ENCODE measurements at places on chromosomes 7 and 10.

- DNase-seq = peak; percentile 52
These were observed 91.3 kb upstream of the ANK3 start for GRCh38 chr10:60480865-60481563.

DNA sequence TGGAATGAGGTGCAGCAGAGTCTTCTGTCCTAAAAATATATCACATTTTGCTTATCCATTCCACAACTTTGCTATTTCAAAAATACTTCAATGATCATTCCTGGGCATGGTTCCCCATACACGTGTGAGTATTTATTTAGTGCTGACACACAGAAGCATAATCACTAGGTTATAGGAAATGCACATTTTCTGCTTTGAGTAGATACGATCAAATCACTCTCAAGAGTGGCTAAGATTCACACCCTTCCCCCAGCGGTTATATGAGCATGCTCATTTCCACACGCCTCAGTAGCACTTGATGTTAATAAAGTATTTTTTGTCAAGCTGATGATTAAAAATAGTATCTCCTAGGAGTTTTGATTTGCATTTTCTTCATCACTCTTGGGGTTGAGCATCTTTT, 93.5 kb upstream of the LRRC4 start:
- no peak for DNase-seq

GRCh38 chr7:68158686-68159295, 1162.2 kb downstream of the TYW1 start:
- DNase-seq = no peak

DNA sequence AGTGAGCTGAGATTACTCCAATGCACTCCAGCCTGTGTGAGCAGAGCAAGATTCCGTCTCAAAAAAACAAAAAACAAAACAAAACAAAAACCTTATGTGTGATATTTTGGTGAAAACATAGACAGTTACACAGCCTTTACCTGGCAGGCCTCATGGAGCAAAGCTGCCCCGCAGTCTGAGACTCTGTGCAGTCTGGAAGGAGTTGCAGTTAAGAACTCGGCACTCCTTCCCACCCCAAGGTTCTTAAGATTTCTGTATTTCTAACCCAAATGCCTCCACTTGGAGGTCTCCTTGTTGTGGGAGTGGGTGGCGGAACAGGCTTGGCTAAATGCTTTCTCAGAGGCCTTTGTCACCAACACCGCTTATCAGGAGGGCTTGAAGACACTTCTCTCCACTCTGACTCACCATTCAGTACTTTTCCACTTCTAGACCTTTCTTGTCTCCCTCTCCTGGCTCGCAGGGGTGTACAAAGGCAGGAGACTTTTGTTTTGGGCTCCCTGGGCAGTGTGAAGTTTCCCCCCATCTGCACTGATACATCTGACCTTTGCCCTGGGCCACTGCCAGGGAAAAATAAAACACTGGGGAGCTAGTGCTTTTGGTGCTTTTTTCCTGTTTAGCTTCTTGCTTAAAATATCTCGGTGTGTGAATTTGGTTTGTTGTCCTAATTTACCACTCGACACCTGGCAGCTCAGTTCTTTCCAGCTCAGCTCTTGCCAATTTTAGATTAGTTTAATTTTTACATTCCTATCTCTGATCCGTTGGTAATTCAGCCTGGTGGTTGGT, 51.3 kb upstream of the MAGI2 start:
- no peak for DNase-seq

DNA sequence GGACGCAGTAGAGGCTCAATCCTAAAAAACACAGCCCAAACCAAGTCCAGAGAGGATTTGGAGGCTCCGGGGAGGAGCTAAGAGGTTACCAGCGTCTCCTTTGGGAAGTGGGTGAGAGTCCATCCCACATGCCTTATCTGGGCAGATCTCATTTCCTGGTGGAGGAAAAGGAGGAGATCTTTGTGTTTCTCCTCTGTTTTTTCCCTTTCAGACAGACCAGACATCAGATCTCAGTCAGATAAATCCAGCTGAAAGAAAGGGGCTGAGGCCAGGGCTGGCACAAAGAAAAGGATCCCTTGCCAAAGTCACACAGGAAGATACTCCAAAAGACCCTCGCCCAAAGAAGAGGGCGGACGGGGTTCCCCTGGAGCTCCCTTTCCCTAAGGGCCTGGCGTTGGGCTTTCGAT, 58.3 kb upstream of the COMTD1 start:
- no peak for DNase-seq

DNA sequence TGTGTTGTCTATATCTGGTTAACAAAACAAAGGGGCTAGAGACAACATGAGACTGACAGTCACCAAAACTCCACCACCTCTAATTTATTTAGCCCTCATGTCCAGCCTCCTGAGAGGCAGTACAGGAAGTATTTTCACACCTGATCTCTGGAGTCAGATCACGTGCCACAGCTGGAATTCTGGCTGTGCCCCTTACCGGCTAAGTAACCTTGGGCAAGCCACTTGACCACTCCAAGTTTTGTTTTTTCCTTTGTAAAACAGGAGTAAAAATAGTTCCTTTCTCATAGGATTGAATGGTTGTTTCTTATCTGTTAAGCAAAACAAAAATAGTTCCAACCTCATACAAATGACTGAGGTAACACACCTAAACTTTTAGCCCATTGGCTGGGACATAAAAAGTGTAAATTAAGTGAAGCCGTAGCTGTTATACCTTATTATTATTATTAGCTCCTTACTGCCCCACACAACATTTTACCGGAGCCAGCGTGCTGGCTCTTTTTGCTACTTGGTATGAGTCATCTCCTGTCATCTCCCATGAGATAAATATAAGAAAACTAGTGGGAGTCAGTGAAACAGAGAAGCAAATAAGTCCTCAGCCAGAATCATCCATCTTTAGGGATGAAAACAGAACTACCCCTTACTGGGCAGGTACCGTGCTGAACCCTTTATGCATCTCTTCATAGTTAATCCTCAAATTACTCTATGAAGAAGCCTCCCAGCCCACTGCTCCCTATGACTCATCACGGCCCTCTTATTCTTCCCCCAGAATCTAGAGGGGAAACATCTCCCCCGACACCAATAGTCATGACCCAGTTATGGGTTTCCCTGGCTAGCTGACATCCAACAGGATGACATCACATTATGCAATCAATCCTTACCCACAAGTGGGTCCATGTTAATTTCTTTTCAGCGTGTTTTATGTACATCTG, 44.9 kb downstream of the PPP1R3C start:
- DNase-seq = peak; percentile 47

GRCh38 chr7:138008588-138009349, 6.9 kb upstream of the CREB3L2 start:
- DNase-seq = peak; percentile 41

DNA sequence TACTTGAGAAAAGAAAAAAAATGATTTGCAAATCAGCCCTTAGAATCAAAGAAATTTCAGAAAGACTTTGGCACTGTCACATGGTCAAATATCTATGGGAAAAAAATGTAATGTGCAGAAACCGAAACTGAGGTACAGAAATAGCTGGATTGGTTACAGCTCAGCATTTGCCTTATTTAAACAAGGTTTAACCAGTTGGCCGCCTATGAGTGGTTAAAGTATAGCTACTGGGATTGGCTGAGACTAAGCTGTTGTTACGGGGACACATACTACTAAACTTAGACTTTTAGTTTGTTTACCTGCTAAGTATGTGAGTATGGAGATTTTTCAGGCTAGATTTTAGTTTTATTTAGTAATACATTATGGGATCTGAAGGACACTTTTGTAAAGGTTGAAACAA, 38.6 kb downstream of the SFTPD start:
- DNase-seq = no peak

DNA sequence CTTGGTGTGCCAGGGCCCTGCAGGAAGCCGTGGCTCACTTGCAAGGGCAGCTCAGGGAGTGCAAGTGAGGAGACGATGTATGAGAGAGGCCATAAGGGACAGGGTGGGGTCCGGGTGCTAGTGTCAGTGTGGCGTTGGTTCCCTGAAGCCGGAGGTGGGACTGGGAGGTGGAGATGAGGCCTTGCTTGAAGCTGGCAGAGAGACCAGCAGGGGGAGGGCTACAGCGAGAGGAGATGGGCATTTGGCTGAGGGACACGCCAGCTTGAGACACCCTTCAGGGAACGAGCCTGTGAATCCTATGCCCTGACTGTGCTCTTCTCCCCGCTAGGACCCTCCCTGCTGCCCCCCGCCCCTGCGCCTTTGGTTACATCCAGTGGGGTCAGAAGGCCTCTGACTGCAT, 529.1 kb downstream of the TCERG1L start:
- DNase-seq = no peak

- peak; percentile 21 for DNase-seq
These were observed 593 bp upstream of the ADRA2A start for GRCh38 chr10:111076191-111076681.

- DNase-seq = no peak
These were observed 12.0 kb downstream of the GET4 start for GRCh38 chr7:888081-889024.

GRCh38 chr10:69007260-69007659, 18.7 kb downstream of the KIFBP start:
- no peak for DNase-seq

- no peak for DNase-seq
These were observed 25.6 kb downstream of the KIFBP start for GRCh38 chr10:69014171-69014570.

- DNase-seq = peak; percentile 84
These were observed 108.0 kb downstream of the GRK5 start for GRCh38 chr10:119315128-119316001.

DNA sequence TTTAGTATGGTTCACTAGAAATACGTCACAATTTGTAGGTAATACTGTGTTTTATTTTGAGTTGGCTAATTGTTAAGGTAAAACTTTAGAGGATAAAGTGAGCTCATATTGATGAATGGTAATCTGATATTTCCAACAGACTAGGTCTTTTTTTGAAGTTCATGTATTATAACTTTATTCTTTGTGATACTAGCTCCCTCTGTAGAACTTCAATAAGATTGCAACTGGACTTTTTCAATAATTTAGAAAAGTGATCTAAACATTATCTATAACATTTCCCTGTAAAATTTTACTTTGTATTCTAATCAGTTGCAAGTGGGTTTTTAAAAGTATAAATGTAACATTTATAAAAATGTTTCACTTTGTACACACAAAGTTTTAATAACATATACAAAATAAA, 83.5 kb downstream of the ADK start:
- no peak for DNase-seq

- no peak for DNase-seq
These were observed 64.6 kb upstream of the FZD1 start for GRCh38 chr7:91199601-91200000.

GRCh38 chr7:8338206-8338605, 76.2 kb upstream of the ICA1 start:
- DNase-seq = no peak

DNA sequence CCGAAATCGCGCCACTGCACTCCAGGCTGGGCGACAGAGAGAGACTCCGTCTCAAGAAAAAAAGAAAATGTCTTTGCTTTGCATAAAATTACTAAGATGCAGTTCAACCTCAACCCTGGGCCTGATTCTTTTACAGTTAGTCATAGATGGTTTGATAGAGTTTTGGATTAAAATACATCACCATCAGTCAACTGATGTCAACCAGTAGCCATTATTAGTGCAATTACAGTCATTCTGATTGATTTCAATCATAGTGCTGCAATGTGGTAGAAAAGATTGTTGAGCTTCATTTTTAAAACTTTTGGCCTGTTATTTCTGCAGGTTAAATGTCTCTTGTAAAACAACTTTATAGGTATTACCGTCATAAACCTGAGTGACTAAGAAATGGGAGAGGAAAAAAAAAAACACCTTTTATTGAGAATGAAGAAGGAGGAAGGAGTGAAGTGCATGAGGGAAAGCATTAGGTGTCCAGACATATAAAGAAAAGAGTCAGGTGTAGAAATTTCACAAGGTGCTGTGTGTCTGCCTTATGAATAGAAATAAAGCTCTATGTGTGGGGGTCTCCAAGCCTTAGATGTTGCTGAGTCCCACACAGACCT, 150.6 kb downstream of the TRIL start:
- no peak for DNase-seq

DNA sequence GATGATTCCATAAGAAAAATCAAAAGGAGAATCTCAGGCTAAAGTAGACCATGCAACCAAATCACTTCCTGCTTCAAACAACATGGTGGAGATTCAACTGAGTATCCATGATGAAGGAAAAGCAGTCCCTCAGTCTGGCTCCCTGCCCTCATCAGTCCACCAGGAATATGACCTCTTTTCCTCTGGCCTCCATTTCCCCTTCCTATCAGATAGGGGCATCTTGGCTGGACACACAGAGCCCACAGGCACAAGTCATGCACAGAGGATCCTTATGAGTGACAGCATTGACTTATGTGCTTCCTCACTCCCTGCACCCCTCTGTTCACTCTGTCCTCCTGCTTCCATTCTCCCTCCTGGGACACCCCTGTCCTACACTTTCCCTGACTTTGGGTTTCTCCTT, 16.8 kb downstream of the PIP start:
- no peak for DNase-seq

- no peak for DNase-seq
These were observed 216.3 kb downstream of the TEX36 start for GRCh38 chr10:125466685-125467084.

DNA sequence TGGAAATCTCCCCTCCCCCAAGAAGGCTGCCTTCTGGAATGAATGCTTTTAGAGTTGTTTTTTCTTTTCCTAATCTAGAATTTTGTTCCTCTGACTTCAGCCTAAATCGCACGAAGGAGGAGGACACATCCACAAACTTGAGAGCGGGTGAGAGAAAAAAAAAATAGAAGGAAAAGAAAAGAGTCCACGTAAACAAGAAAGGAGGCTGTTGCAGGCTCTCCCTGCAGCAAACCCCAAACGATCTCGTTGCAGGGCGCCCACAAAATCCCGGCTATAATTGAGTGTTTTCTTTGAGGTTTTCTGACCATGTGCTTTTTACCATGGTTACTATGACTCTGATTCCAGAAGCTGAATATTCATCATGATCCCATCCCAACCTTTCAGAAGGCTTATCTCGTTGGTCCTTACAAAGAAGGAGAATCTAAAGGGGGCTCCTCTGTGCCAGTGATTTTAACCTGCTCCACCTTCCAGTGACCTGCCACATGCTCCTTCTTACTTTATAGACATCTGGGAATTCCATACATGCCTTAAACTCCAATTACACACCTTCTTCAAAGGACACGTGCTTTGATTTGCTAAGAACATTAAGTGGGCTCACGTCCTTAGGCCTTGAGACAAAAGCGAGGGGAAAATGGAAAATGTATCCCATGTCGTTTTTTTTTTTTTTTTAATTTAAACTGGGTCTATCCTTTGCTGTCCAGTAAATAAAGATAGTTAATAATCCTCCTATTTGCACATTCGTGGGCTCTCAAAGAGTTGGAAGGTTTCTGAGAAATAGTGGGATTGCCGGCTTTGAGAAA, 5.8 kb downstream of the TWIST1 start:
- DNase-seq = no peak

- no peak for DNase-seq
These were observed 3.3 kb downstream of the CUX1 start for GRCh38 chr7:101820703-101821102.

DNA sequence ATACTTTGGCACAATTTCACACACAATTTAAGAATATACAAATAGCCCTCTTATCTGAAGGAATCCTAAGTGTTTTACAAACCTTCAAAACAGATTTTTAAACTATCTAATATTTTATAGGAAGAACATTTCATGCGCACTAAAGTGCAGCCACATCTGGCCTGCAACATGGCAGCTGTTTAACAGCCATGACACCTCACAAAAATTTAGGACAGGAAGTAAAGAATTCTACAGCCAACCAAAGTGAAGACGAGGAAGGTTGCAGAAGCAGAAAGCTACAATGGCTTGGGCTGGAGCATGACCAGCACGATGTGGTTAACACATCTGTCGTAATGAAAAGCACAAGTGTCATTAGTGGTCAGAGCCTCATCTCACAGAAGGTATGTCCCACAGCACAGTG, 238.1 kb downstream of the HPSE2 start:
- DNase-seq = no peak
